IPS DF 6.9 (cell line): ENCODE measurements at places on chromosomes 5 and 9.
A peak's percentile ranks its signal among the peaks of the same experiment; 100 is the strongest.

GRCh38 chr9:116504081-116504480 is 183.0 kb upstream of the TRIM32 start:
- no peak for DNase-seq

DNA sequence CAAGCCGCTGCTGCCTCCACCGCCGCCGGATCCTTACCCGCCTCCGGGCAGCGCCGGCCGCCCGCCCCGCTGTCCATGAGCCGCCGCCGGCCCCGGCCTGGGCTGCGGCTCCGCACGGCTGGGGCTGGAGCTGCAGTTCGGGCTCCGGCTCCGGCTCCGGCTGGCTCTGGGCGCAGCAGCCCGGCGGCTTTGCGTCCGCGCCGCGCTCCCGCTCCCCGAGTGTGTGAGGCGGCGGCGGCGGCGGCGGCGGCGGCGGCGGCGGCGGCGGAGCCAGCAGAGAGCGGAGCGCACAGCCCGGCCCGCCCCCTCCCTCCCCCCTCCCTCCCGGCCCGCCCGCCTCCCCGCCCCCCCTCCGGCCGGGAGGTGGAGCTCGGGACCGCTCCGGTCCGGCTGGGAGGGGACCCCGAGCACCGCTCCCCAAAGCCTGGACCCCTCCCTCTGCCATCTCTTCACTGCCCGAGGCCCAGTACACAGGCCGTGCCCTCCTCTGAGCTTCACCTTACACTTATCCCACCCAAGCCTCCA is at the start of gene PCDH1:
Gene PCDH1, minus strand, starts transcription at position 225 of the 525 bp plus-strand sequence. Its CDS starts 148 bp downstream, at position 77.
- DNase-seq: no peak

GRCh38 chr5:11497651-11498050 is 406.6 kb downstream of the CTNND2 start:
- DNase-seq: no peak

- DNase-seq: no peak
These were observed 87.5 kb downstream of the TRIM32 start for GRCh38 chr9:116774421-116775180.

DNA sequence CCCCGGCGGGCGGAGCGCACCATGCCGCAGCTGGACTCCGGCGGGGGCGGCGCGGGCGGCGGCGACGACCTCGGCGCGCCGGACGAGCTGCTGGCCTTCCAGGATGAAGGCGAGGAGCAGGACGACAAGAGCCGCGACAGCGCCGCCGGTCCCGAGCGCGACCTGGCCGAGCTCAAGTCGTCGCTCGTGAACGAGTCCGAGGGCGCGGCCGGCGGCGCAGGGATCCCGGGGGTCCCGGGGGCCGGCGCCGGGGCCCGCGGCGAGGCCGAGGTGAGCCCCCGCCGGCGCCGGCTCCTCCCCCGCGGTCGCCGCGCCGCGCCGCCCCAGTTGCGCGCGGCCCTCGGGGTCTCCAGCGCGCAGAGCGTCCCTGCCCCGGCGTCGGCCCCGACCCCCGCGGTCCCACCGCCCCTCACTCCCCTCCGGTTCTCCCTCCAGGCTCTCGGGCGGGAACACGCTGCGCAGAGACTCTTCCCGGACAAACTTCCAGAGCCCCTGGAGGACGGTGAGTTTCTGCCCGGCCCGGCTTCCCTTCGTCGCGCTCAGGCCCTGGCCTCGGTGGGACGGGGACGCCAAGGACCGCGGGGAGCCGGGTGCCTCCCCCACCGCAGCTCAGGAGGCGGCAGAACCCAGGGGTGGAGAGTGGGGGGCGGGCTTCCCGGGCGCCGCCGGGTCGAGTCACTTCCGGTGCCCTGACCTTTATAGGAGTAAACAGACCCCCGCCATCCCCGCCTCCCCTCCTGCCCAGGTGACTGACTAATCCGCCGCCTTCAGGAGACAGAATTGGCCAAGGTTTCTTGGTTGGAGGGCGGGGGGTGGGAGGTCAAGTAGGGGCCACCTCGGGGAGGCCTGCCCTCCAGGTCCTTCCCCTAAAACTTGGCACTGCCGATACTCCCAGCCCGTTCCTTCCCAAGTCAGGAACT is 665 bp downstream of the TCF7 start:
- peak; percentile 39 for DNase-seq

- no peak for DNase-seq
These were observed 22.8 kb downstream of the ANGPTL2 start for GRCh38 chr9:127099664-127100063.

- DNase-seq: no peak
These were observed 779 bp downstream of the FAM13B start for GRCh38 chr5:138032028-138032571.

DNA sequence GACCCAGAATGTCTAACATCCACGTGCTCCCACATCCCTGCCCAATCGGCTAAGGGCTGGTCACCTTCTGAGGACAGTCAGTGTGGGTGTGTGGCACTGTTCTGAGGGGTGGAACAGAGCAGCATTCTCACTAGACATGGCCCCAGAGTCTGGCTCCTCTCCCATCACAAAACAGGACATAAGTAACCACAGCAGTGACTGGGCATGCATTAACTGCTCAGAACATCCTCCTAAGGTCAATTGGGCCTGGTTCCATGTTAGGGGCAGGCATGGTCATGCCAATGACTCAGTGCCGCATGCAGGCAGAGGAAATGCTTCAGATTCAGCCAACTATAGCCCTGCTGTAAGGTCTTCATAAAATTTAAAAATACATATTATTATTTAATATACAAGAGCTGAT is 12.9 kb downstream of the MACROH2A1 start:
- no peak for DNase-seq

DNA sequence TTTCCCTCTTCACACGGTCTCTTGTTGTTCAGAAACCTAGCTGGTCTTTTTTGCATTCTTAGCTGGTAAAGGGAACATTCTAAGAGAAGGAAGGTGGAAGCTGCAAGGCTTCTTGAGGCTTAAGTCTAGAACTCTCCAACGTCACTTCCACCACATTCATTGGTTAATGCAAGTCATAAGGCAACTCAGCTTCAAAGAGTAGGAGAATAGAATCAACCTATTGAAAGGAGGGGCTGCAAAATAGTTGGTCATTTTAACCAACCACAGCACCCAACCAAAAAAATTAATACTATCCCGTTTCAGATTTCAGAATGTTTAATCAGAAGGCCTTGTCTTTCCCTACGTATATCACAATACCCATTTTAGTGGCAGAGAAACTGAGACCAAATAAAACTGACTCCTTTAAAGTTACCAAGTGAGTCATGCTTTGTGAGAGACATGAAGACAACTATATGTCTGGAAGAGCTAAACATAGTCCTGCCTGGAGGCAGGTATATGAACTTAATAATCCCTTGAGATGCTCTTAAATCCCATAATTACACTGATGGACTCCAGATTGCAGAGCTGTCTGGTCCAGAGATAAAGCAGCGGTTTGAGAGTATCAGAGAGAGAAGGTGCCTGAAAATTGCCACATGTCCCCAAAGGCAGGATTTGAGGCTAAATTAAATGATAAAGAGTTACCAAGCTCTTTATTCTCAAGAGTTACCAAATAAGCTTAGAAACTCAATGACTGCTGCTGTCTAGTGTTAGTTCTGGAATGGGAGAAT is 14.4 kb downstream of the DOCK8 start:
- no peak for DNase-seq
